ENCODE measurements at places on chromosomes 2 and 18.

DNA sequence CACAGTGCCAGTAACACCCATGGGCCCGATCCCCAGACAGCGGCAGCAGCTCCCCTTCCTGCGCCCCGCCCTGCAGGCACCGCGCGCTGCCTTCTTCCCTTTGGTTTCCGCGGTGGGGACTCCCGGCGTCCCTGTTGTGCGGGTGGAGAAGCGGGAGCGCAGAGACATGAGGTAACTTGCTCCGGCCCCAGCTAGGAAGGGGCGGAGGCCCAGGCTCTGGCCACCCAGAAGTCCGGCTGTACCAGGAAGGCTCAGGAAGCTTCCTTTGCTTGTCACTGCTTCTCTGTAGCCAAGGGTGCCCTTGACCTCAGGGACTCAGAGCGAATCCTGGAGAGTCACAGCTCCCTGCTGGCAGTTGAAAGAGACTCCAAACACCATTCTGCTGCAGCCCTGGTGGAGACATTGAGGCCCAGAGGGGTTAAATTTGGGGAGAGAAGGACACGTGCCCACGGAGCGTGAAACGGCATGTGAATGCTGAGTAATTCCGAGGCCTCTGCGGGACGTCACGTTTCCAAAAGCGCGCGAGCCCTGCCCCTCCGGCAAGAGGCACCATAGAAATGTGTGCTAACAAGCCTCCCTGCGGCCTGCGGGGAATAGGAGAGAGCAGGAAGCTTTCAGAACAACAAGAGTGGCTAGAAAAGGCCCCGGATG, 6.7 kb upstream of the ADCY3 start:
- no peak for DNase-seq

DNA sequence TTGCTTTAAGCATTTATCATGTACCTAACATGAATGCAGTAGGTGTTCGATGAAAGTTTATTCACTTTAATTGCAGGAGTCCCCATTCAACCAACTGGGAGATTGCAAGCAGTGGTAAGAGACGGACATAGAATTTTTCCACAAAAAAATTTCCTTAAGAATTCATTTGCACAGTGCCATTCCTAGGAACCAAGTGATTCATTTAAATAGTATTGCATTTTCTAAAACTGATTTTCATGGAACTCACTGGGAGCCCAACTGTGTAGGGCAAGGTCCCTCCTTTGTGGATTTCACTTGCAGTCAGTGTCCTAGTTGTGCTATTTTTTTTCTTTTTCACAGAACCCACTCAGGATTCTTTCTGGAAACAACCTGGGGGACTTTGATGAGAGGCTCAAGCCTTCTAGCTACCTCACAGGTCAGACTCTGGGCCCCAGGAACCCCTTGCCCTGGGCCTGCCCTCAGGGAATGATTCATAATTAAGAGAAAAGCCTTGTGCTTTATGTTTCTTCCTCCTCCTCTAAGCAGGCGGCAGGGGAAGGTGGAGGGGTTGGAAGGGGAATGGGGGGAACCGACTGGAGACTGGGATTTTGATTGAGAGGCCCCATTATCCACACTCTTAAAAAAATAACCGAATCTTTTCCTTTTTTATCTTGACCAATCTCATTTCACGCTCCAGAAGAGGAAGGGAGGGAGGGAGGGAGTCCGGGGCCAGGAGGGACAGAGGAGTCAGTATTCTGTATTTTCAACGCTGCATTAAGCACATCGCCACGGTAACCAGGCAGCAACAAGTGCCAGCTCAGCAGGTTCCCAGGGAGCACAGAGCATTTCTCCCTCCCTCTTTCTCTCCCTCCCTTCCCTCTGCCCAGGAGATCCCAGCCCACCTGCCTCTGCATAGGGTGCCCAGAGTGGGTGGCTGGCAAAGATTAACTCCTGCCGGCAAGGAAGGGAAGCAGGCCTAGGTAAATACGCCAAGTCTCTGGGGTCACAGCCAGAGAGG, 51.8 kb downstream of the PSD4 start:
- no peak for DNase-seq

GRCh38 chr18:22883179-22883578, 49.9 kb upstream of the RBBP8 start:
- DNase-seq, result no peak

GRCh38 chr18:13394801-13395200, 176.2 kb downstream of the LDLRAD4 start:
- no peak for DNase-seq

DNA sequence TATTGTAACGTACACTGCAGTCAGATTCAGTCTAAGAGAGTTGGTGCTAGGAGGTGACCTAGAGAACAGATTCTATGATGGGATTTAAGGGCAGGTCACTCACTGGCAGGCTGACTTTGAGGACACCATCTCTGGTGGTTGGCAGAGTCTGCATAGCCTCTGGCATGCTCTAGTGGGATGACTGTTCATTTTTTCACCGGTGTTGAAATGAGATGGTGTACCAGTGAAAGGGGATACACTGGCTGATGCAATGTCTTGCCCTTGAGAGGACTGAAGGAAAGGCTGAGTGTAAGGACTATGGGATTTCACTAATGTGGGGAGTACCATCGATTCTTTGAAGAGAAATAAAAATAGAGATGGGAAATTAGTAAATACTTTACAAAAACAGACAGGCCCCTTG, 186.9 kb upstream of the PIEZO2 start:
- DNase-seq, result no peak

DNA sequence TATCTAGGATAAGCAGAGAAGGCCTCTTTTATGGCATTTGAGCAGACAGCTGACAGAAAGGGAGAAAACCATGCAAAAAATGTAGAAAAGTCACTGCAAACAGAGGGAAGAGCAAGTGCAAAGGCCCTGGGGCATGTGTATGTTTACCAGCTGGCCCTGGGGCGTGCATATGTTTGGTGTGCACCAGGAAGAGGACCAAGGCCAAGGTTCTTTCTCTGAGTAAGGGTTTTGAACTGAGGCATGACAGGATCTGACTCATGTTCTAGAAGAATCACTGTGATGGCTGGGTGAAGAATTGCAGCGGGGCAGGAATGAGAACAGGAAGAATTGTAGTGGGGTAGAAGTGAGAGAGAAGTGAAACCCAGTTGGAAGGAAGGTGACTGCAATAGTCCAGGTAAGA, 69.6 kb downstream of the STEAP3 start:
- DNase-seq, result no peak

DNA sequence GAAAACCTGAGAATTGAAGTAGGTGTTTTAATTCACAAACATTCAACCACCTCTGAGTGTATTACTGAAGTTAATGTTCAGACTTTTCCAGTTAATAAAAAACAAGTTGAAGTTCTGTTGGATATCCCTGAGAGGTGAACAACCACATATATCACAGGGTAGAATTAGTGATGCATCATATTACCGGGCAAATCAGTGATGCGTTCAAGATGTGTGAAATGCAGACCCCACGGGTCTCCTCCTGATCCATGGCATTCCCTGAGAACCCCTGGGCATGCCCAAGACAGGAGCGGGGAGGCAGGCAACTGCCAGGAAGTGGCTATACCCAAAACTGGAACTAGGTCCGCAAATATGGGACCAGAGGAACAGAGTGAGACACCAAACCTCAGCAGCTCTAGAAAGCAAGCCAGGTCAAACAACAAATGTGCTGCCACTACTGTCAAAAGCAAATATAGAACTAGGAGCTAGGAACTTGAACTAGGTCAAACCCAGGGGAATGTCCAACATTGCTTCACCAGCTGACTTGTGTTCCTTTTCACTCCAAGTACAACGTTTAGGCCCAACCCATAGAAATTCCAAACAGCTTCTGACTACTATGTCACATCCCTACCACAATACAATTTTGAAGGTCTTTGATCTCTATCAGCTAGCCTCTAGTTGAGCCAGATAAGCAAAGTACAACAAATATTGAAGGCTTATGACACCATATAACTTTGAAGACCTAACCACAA, 20.2 kb downstream of the PSTPIP2 start:
- DNase-seq, result no peak

DNA sequence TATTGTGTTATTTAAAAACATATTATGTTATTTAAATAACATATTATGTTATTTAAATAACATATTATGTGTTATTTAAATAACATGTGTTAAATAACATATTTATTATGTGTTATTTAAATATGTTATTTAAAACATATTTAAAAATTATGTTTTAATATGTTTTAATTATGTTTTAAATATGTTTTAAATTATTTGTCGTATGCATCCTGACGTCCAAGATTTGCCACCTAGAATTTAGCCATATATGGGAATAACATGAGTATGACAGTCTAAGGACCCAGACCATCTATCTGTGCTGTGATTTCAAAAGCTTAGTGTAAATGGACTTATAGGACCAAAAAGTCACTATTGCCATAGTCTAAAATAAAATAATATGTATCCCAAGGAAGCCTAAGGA, 484.3 kb upstream of the KLHL29 start:
- DNase-seq, result no peak

GRCh38 chr18:13437796-13438506, 219.4 kb downstream of the LDLRAD4 start:
- no peak for DNase-seq

GRCh38 chr2:134919341-134920210, 954 bp downstream of the CCNT2 start:
- no peak for DNase-seq
